Fibroblast of skin of abdomen (primary cell): ENCODE measurements at places on chromosomes 3 and 15.

DNA sequence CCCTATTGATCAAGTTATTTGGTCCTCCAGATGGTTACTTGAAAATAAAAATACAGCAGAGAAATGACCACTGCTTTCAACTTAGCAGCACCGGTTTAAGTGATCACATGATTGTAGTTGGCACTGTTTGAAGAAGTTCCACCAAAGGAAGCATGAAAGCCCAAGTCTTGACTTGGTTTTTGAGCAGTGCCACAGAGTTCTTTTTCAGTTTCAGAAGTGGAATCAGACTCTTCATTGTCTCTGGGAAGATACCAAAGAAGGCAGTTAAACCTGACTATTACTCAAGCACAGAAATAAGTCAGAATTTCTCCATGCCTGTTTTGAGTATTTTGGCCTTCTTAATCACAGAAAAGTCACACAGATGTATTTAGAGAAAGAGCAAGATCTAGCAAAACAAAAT, 66.7 kb downstream of the BBX start:
- no peak for DNase-seq

DNA sequence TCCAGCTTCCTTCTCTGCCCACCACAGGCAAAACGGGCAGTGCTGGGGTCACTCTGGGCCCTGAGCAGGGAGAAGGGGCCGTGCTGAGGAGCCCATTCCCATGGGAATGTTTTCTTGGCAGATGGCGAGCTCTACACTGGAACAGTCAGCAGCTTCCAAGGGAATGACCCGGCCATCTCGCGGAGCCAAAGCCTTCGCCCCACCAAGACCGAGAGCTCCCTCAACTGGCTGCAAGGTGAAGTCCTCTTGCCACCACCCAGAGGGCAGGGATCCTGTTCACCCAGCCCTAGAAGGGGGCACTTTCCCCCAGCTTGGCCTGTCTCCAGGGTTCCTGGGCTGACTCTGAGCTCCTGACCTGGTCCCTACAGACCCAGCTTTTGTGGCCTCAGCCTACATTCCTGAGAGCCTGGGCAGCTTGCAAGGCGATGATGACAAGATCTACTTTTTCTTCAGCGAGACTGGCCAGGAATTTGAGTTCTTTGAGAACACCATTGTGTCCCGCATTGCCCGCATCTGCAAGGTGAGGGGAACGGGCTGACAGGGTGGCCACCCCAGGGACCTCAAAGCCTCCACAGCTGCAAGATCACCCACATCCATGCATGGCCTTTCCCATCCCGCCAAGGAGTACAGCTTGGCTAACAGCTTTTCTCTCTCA, 12.4 kb downstream of the CIB1 start:
- peak; percentile 80 for DNase-seq

- DNase-seq, result no peak
Observed at GRCh38 chr15:43901495-43901894, 74.7 kb downstream of the WDR76 start.

DNA sequence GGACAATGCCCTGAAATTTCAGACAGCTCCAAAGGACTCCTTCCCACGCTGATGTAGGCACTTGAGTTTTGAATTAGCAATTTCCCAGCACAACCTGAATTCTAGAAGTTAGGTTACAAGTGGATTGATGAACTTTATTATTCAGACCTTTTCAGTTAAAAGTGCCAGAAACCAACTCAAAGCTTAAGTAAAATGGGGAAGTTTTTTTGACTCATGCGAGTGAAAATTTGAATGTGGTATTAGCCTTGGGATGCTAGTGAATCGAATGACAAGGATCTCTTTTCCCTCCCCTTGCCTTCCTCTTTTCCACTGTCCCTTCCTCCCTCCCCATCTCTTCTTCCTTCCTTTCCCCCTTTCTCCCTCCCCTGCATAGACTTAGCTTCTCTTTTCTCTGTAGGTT, 295.1 kb upstream of the PROK2 start:
- DNase-seq, result no peak

DNA sequence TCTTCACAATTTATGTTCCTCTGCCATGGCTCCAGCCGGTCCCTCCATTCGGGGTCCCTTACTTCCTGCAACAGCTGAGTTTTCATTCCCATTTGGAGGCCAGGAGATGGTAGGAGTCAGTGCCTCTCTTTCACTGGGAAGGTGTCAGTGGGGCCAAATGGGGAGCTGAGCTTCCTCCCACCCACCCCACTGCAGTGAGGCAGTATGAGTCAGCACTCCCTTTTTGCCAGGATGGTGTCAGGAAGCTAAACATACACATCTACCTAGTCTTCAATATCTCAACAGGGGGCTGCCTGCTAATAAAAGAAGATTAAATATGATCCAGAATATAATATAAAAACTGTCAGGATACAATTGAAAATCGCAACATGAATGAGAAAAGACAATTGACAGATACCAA, 12.7 kb upstream of the ACTC1 start:
- peak; percentile 27 for DNase-seq

GRCh38 chr15:49062900-49063299, 16.7 kb upstream of the SECISBP2L start:
- DNase-seq, result no peak

DNA sequence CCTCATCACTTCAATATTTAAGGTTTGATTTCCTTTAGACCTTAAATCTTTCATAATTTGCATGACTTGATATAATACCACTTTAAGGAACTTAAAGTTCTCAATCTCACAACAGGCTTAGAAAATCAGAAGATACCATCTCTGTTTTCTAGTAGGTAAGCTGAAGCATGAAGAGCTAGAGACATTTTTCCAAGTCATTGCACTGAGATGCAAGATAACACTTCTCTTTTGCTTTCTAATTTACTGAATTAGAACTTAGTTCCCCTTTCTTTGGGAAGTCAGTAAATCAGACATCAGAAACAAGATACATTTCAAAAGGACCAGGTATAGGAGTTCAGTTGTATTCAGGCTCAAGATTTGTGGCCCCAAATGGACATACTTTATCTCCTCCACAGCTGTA, 79.7 kb downstream of the DZIP3 start:
- DNase-seq, result no peak

DNA sequence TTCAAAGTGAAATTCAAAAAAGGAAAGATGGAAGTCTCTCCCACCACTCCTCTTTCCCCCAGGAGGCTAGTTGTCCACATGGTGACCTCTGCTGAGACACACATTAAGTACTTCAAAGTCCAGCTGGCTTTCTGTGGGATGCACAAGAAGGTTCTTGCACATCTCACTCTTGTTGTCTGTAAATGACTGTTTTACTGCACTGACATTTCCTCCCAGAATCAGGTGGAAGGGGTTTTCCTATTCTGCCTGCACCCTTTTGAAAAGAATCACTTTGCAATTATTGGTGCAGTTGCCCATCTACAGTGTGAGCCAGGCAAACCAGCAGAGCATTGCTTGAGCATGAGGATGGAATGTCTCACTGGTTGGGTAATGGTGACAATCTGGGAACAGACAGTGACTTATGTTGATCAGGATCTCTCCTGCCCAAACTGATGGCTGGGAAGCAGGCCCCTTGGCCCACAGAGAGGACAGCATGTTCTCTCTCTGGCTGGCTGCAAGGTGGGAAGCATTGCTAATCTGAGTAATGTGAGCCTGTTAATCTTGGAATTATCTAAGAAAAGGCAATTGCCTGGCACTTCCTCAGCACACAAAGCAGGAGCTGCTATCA, 347.7 kb upstream of the SATB1 start:
- DNase-seq, result no peak

- DNase-seq, result no peak
Observed at GRCh38 chr15:42270551-42270950, 2.5 kb upstream of the GANC start.

- DNase-seq, result no peak
Observed at GRCh38 chr3:141793476-141794260, 30.5 kb downstream of the GRK7 start.

- DNase-seq, result peak; percentile 47
Observed at GRCh38 chr3:12479919-12480427, 4.3 kb upstream of the TSEN2 start.

- DNase-seq, result peak; percentile 92
Observed at GRCh38 chr3:71955240-71956068, 170.5 kb upstream of the PROK2 start.

DNA sequence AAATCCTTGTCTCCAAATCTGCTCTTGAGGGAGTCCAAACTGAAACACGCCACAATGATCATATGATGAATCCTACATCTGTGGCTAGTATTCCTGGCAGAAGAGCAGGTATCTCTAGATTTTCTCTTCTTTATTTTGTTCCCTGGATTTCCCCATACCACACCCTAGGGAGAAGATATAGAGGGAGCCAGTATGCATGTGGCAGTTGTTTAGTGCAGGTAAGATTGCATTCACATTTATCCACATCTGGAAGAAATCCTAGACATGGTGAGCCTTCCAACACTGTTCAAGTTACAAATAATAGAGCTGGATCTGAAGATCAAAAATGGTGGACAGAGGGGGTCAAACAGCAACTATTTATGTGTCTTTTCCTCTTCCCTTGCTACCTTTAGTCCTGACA, 316.7 kb downstream of the ZNF385D start:
- DNase-seq, result no peak

GRCh38 chr3:140204271-140204984, 269.4 kb downstream of the CLSTN2 start:
- DNase-seq, result no peak

DNA sequence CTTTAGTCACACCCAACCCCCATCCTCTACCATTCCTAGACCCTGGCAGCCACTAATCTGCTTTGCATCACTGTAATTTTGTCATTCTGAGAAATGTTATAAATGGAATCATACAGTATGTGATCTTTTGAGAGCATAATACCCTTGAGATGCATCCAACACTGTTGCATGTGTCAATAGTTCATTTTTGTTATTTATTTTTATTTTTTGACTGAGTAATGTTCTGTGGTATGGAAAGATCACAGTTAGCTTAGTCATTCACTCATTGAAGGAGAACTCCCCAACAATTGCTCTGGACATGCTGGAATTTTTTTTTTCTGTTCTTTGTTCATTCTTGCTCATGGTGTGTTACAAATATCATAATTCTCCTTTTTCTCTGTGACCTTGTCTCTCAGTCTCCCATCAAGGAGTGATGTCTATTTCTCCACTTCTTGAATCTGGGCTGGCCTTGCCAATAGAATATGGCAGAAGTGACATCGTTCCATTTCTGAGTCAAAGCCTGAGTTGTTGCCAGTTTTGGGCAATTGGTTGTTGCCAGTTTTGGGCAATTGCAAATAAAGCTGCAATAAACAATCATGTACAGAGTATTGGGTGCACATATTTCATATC, 6.8 kb upstream of the ADPGK start:
- no peak for DNase-seq

- no peak for DNase-seq
Observed at GRCh38 chr3:126347543-126348161, 9.6 kb downstream of the KLF15 start.
